ENCODE measurements at places on chromosomes 4 and X.

- peak; percentile 88 for DNase-seq
Measured at GRCh38 chrX:131746491-131746968, 202.7 kb downstream of the OR13H1 start.

- DNase-seq: no peak
Measured at GRCh38 chr4:175779081-175779620, 32.9 kb downstream of the GPM6A start.

DNA sequence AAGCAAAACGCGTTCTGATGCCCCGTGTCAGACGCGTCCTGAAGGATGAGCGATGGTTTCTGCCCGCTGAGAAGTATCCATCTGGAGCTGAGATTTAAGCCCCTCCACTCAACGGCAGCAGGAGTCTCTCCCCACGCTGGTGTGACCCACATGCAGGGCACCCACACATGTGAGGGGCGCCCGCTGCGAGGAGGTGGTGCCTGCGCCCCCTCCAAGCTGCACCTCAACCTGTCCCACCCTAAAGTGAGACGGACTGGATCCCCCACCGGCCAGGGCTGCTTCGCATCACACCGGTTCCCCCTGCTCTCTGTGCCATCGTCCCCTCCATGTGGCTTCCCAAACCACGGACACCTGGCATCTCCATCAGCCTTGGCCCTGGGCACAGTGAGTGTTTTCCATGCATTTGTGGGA lies 4.5 kb upstream of the PDE6B start:
- no peak for DNase-seq

DNA sequence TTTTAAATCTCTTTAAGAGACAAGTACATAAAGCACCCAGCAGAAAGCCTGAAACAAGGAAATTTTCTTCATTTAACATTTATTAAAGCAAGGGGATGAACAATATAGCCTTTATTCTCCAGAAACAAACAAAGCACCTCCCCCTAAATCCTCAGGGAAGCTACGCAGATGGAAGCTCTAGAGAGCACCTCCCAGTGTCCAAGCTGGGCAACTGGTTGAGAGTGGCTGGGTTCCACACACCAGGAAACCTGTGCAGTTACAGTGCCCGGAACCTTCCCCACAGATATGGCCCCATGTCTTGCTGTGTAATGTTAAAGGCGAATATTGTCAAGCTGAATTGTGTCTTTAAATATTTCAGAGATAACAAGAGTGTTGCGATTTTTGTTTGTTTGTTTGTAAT lies 8.9 kb upstream of the TRIML1 start:
- DNase-seq: no peak

GRCh38 chr4:139403462-139403861 lies 50.5 kb upstream of the RAB33B start:
- DNase-seq: no peak

DNA sequence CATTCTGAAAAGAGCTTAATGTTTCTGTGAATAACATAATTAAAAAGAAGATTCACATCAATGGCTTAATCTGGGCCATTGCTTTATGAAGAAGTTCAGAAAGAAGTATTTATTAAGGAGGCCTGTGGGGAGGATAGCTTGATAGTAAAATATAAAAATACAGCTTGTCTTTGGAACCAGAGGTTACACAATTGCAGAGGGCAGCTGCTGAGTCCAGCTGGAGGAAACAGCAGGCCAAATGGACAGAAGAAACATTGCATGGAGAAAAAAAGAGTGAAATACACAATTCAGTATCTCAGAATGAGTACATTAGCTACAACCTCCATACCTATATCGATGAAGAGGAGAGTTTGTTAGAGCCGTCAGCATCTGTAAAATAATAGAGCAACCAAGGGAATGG lies 148.0 kb upstream of the NPY2R start:
- DNase-seq: no peak

GRCh38 chrX:24018809-24019208 lies 8.2 kb downstream of the KLHL15 start:
- DNase-seq: no peak

GRCh38 chrX:33307911-33308354 lies 96.6 kb upstream of the DMD start:
- no peak for DNase-seq

DNA sequence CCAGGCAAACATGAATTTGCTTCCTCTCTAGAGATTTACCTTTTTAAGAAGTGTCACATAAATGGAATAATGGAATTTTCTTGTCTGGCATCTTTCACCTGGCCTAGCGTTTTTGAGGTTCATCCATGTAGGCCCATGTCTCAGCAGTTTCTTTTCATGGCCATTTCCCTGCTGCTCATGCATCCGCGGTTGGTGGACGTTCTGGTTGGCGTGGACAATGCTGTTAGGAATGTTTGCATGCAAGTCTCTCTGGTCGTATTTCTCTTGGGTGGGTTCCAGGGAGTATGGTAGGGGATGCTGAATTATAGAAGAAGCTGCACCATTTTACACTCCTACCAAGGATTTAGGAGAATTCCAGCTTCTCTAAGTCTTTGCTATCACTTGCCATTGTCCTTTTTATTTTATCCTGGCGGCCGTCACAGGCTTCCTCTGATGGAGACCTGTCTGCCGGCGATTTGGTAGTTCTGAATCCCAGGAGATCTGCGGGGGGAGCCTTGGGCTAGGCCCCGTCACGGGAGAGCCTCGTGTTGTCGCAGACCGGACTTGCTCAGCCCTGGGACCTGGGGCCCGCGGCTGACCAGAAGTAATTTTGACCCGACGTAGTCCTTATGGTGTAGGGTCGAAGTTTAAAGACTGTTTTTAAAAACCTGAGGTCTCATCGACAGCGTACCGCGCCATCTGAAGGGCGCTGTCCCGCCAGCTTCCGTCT lies 56.9 kb upstream of the TADA2B start:
- DNase-seq: peak; percentile 80

GRCh38 chrX:102835504-102836146 lies 101.4 kb upstream of the RAB40AL start:
- DNase-seq: peak; percentile 46

DNA sequence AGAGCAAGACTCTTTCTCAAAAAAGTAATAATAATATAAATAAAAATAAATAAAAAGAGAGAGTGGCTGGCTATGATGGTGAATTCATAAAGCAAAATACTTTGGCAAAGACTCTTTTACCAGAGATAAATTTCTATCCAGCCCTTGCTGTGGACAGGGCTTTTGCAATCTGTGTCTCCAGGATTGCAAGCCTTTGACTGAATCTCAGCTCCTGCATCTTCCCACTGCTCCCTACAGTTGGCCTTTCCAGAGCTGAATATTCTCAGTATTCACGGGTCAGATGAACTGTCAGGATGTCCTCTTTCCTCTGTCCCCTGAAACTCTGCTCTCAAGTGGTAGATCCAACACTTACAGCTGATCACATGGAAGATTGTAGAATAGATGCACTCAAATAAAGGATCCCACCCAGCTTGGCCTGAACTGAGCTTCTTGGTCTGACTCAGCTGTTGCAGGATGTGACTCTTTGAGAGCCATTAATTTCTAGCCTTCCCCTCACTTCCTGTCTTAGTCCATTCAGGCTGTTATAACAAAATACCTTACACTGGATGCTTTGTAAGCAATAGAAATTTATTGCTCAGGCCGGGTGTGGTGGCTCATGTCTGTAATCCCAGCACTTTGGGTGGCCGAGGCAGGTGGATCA lies 123.4 kb upstream of the GUCY1A1 start:
- DNase-seq: peak; percentile 74

- DNase-seq: no peak
Measured at GRCh38 chrX:115630204-115630603, 69.2 kb downstream of the PLS3 start.

DNA sequence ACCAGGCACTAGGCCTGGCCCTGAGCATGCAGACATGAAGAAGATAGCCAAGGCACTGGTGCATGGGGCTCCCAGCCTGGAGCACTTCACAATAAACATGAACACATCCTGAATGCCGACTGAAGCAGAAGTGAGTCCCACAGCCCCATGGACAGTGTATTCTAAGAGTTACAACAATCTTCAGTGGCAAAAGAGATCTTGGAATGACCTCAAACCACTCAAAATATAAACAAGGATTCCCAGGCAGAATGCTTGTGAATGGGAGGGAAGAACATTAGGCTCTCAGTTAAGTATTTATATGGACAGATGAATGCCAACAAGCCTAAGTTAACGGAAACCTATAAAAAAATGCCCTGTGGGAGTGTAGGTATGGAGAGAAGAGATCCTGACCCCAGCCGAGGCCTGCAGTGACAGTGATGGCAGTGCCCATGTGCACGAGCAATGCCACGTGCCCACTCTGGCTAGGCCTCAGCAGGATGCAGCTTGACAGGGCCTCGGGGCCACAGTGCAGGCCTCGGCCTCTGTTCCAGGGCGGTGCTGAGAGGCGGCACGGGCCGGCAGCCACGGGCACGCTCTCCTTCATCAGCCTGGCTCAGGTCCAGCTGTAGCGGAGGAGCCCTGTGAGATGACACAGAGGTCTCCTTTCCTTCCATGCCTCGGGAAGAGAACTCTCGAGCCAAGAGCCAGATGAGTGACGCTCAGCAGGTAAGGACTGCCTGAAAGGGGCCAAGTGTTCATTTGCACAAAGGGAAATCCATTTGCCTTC lies 49.2 kb downstream of the IRF2 start:
- no peak for DNase-seq

DNA sequence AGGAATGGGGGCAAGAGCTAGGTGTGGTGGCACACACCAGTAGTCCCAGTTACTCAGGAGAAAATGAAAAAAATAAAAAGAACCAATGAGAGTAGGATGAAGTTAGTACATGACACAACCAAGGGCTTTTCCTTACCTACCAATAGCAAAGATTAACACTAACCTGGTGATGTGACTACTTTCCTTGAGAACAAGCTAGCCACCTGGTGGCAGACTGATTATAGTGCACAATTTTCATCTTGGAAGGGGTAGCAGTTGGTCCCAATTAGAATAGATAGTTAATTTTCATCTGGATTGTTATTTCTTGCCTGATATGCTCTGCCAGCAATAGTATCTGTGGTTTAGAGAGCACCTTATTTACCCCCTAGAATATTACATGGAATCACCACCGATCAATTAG lies 1216.8 kb upstream of the PABPC4L start:
- DNase-seq: no peak

- no peak for DNase-seq
Measured at GRCh38 chr4:153440475-153440874, 25.7 kb upstream of the TMEM131L start.

GRCh38 chr4:147463065-147463464 lies 17.8 kb upstream of the EDNRA start:
- no peak for DNase-seq

DNA sequence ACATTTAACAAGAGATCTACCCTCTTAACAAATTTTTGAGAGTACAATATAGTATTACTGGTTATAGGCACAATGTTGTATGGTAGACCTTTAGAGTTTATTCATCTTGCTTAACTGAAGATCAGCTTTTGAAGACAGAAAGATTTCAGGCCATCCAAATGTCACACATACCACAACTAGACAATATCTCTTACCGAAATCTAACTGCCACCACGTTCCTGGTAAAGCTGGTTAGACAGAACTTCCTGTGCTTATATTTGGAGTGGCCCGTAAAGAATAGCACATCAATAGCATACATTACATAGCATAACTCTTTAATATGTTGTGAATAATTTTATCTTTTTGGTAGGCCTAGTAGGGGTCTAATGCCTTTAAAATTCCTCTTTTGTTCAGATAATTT lies 29.8 kb upstream of the ARHGEF6 start:
- no peak for DNase-seq

DNA sequence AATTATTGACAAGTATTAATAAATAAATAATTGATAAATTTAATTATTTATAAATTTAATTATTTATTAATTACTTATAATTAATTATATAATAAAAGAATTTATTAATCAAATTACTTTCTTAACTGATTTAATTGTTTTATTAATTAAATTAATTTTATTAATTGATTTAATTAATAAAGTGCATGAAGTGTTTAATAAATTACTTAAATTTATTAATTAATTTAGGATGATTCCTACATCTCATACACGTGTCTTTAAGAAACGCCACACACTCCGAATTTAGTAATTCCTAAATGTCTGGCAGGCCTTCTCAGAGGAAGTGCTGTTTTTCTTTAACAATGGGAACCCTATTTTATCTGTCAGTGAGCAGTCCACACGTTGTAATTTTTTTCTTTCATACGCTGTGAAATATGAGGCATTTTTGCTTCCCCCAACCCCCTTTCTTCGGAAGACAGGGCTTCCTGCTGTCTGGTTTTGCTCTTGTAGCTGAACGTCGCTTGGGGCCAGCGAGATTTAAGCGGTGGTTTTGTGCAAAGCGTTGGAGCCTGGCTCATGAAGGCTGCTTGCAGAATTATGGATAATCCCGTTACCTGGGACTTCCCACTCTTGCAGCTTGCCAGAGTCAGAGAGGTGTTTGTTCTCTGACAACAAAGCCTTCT lies 46.8 kb downstream of the CRLF2 start:
- DNase-seq: peak; percentile 12

GRCh38 chr4:56531823-56532222 lies 26.2 kb downstream of the ARL9 start:
- DNase-seq: no peak

DNA sequence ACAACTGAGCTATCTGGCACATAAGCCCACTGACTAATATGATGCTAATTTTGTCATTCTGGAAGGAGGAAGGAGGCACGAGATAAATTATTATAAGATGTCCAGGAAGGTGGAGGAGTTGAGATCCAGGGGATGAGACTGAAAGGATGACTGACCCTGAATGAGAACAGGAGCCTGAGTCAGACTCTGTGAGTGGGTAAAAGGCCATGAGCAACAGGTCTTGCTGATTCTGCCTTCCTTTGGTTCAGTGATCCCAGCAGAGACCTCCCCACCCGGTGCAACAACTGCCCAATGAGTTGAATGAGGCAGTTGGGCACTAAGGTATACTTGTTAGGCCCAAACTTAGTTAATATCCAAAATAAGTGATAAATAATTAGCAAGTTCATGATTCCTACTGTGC lies 238.1 kb upstream of the GPC4 start:
- DNase-seq: no peak

DNA sequence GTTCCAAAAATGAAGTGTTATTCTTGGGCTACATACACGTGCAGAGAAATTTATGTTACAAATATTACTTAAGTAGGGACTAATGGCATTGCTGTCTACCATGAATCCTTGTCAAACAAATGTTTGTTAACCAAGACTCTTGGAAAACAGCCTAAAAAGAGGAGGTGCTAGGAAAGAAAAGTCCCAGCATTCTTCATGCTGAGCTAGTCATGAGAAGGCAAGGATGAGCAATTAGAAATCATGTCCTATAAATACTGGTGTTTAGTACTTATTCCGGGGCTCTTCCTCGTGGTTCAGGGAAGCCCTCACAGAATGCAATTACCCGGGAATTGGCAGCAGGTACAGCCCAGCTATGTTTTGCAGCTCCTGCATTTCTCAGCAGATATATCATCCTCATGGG lies 378.1 kb upstream of the FTHL17 start:
- DNase-seq: no peak

DNA sequence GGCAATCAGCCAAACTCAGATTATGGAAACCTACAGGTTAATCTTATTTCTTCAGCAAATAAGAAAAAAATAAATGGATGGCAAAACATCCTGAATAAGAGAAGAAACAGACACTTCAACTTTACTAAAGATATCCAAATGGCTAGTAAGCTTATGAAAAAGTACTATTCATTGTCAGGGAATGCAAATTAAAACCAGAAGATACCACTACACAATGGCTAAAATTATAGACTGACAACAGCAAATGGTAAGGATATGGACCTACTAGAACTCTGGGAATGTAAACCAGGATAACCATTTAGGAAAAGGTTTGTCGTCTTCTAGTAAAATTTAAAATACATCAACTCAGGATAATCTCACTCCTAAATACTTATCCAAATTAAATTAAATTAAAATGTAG lies 24.3 kb downstream of the GRSF1 start:
- DNase-seq: no peak

GRCh38 chr4:57553728-57554127 lies 443.5 kb upstream of the IGFBP7 start:
- no peak for DNase-seq

Measured in astrocyte of the spinal cord (primary cell).